Stomach (tissue), 19 donors: ENCODE measurements at places on chromosomes 13 and 19. TPM values are rescaled to one million over a fixed set of nuclear protein-coding genes. Genes with fewer than 3 reads are reported as not detected.

GYS1 gene
- total RNA-seq, result 50.8 TPM

WDR18 gene
- 53.6 TPM for total RNA-seq

ZNF468 gene
- 52.1 TPM for total RNA-seq

ACP4 gene
- not detected for total RNA-seq

PLIN4 gene
- 27.4 TPM for total RNA-seq

APLP1 gene
- total RNA-seq, result 5.3 TPM

OR7A5 gene
- not detected for total RNA-seq

ATP4B gene
- total RNA-seq, result 0.87 TPM

SRRM5 gene
- total RNA-seq, result not detected

INSL3 gene
- total RNA-seq, result not detected

CEACAM1 gene
- total RNA-seq, result 0.45 TPM

PTGER1 gene
- not detected for total RNA-seq

ZNF587B gene
- total RNA-seq, result not detected

TMPRSS9 gene
- not detected for total RNA-seq

KLK5 gene
- not detected for total RNA-seq

MYO16 gene
- total RNA-seq, result not detected

LILRA5 gene
- total RNA-seq, result not detected

PALM gene
- 12.6 TPM for total RNA-seq

VSTM2B gene
- not detected for total RNA-seq
